Stimulated activated CD8-positive, alpha-beta memory T cell treated with anti-CD3 and anti-CD28 coated beads, Interleukin-4, amount 100 ng/mL, for 1 hour (primary cell): ENCODE measurements at places on chromosomes 16 and 17.

GRCh38 chr17:50380369-50381259, 7.6 kb downstream of the EME1 start:
- DNase-seq = no peak

DNA sequence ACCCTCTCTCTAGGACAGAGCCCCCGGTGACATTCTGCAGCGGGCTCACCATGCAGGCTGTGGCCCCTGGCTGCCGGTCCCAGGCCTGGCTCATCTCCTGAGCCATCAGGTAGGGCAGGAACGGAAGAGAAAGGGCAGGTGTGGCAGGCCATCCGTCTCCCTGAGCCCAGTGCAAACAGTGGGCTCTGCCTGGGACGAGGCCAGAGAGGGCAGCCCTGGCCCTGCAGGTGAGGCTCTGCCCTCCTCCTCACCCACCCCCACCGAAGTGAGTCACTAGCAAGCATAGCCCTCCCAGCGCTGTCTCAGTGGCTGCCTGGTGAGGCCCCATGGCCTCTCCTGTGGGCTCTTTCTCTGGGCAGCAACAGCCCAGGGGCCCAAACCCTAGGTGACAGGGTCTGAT, 14.5 kb downstream of the OTOP3 start:
- no peak for DNase-seq

GRCh38 chr17:76353004-76353598, 615 bp downstream of the PRPSAP1 start:
- DNase-seq = no peak

- no peak for DNase-seq
These were observed 224.2 kb upstream of the IRX3 start for GRCh38 chr16:54510685-54511221.

GRCh38 chr16:83113811-83114210, 487.0 kb downstream of the CDH13 start:
- DNase-seq = no peak

GRCh38 chr17:35998018-35998545, 3.3 kb downstream of the CCL15 start:
- no peak for DNase-seq

DNA sequence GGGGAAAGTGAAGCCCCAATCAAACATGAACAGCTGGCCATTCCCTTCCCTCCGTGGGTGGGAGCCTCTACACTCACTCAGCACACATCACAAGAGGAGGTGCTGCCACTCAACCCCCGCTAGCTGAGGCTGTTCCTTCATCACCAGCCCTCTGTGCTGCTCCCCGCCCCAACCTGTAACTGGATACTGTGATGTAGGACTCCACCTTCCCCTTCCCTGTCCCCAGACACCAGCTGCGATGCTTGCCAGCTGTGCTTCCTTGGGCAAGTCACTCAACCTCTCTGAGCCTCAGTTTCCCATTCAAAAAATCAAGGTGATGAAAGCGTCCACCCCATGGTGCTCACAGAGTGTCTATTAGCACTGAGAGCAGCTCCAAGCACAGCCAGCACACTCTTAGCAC, 273.2 kb downstream of the MRTFB start:
- DNase-seq = no peak

GRCh38 chr17:56834380-56835263, 671 bp downstream of the DGKE start:
- DNase-seq = peak; percentile 34
